CD8-positive, alpha-beta T cell (primary cell): ENCODE measurements at places on chromosomes 11 and 22.

- DNase-seq, result no peak
Observed at GRCh38 chr22:44738347-44738715, 14.0 kb upstream of the ARHGAP8 start.

DNA sequence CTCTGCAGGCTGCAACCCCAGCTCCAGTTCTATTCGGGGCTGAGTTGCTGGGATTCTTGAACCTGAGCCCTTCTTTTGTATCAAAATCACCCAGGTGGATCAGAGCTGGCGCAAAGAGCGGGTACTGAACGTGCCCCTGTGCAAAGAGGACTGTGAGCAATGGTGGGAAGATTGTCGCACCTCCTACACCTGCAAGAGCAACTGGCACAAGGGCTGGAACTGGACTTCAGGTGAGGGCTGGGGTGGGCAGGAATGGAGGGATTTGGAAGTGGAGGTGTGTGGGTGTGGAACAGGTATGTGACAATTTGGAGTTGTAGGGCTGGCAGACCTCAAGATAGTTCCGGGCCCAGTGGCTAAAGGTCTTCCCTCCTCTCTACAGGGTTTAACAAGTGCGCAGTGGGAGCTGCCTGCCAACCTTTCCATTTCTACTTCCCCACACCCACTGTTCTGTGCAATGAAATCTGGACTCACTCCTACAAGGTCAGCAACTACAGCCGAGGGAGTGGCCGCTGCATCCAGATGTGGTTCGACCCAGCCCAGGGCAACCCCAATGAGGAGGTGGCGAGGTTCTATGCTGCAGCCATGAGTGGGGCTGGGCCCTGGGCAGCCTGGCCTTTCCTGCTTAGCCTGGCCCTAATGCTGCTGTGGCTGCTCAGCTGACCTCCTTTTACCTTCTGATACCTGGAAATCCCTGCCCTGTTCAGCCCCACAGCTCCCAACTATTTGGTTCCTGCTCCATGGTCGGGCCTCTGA lies 3.8 kb downstream of the FOLR1 start:
- DNase-seq, result no peak

GRCh38 chr11:62777389-62777788 lies 6.2 kb downstream of the TAF6L start:
- no peak for DNase-seq

DNA sequence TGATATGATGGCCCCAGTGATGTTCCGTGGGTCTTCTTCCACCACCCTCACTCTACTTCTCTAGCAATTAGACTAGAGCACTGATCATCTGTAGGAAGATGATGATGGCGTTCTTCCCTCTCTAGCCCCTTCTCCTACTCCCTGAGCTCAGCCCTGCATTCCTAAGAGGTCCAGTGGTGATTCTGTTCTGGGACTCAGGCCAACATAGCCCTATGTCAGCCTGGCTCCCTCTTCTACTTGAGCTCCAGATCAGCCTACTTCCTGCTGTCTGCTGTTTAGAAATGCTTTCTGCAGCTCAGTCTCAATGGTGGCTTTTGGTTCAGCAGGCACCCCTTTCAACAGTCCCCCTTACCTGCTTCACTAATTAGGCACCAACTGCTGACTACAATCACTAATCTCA lies 86.1 kb upstream of the ZBED5 start:
- DNase-seq, result no peak

- peak; percentile 67 for DNase-seq
Observed at GRCh38 chr11:119481021-119481666, 58.2 kb upstream of the THY1 start.

DNA sequence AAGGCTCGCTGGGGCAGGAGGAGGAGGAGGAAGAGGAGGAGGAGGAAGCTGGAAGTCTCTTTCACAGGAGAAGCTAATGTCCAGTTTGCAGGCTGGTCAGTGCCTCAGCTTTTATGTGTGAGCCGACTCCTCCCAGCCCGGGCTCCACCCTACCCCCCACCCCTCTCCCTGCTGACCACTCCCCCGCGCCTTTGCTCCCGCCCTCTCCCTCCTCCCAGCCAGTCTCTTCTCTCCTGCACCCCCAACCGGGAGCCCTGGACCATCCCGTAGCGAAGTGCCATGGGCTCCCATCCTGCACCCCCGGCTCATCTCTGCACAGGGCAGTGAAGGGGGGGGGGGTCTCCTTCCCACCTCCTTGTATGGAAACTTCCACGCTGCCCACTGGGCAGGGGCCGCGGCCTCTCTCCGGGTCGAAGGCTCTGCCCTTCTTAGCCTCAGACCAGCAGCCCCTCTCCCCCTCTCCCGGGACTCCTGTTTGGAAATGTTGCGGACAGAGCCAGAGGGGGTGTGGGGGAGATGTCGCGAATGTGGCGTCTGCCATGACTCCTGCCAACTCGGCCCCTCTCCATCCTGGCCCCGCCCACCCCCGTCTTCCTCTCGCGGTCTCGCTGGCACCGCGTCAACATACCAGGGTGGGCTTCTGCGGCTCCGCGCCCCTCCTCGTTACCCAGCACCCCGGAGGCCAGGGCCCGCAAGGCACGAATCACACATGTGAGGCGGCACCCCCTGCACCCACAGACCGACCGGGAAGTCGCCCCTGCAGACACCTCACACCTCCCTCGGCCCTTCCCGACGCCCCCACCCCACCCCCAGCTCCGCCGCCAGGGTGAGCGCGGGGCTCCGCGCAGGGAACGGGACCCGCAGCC lies 1.8 kb downstream of the IGF2 start:
- DNase-seq, result no peak

- DNase-seq, result no peak
Observed at GRCh38 chr11:60917267-60917666, 3.3 kb downstream of the TMEM109 start.

DNA sequence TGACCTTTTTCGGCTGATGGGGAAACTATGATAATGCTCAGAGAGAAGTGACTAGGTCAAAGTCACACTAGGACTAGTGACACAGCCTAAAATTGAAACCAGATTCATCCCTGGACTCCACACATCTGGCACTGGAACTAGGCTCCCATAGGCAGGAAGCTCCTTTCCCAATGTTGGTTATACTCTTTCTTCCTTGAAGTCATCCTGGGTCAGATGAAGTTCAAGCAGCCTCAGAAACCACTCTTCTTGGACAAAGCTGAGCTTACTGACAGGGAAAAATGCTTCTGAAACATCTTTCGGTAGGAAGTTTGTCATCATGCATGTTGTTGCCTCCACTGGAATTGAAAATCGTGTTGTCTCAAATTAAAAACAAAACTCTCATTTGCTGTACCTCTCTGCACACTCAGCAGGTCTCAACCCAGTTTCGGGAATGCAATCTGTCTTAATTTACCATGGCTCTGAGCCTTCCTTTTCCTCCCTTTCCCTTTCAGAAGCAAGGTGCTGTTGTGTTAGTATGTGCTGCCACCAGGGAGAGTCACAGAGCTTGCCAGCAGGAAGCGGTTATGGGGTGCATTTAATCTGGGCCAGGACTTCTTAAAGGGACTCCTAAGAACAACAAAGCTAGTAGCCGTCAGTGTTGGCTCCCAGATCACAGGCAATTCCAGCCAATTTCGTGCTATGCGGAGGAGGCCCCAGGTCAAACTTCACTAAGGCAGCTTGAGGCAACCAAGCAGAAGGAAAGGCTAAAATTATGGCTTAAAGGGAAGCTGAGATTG lies 384.8 kb downstream of the TENM4 start:
- DNase-seq, result no peak

DNA sequence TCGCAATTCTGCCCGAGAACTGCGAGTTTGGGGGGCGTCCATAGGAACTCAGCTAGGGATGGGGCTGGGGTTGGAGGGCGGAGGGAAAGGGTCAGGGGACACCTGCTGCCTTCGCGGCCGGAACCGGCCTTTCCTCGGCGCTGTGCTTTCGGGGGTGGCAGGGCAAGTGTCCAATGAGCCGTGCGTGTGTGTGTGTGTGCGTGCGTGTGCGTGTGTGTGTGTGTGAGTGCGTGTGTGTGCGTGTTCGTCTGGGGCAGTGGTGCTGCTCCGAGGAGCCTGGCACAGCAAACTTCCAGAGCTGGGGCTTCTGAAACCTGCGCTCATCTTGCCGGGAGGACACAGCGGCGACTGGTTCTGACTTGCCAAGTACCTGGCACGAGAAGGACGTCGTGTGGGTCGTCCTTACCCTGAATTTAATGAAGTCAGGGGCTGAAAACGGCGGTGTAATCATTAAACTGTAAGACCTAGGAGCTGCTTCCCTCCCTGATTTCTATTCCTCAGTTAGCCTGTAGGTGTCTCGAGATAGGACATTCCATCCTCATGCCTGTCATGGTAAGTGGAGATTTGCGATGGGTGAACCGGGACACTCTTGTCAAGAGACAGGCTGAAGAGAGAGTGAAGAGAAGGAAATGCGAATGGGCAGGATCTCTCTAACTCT lies 27.0 kb upstream of the AMOTL1 start:
- no peak for DNase-seq

- DNase-seq, result no peak
Observed at GRCh38 chr11:68093565-68093964, 27.6 kb downstream of the CHKA start.

- DNase-seq, result no peak
Observed at GRCh38 chr11:83611600-83611999, 325.4 kb upstream of the CCDC90B start.

GRCh38 chr11:21564095-21564494 lies 628.8 kb upstream of the ANO5 start:
- no peak for DNase-seq

DNA sequence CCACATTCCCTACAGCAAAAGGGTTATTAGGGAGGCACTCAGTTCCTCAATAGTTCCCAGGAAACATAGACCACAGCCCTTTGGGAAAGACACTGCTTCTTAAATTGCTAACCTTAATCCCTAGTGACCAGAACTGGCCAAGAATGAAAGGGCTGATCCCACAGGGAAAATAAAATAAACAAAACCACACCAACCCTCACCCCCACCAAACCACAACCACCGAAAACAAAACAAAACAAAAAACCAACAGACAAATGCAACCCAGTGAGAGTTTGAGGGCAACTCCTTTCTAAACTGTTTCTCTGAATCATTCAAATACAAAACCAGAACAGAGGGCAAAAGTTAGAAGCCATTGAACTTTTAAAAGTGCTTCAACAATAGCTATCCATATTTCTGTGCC lies 57.2 kb downstream of the NAV2 start:
- no peak for DNase-seq
